ENCODE measurements at places on chromosomes 16 and 17. TPM values are rescaled to one million over a fixed set of nuclear protein-coding genes. Genes with fewer than 3 reads are reported as not detected.

The TOX3 gene
- 9.2 TPM for total RNA-seq

The MYH2 gene
- not detected for total RNA-seq

The FLII gene
- 235 TPM for total RNA-seq

The CDH11 gene
- 41.8 TPM for total RNA-seq

GRCh38 chr16:70805787-70806186, 4.8 kb upstream of the VAC14 start:
- DNase-seq: no peak
- no peak overlapping the region for H3K27ac ChIP-seq
- H3K36me3 ChIP-seq: no peaks in the 10 kb centered on the region
- H3K27me3 ChIP-seq: no peaks in the 10 kb centered on the region
- no peaks in the 10 kb centered on the region for H3K4me1 ChIP-seq

All from breast epithelium (tissue), 4 donors.